ENCODE measurements at places on chromosomes 11 and 22. TPM values are rescaled to one million over a fixed set of nuclear protein-coding genes. Genes with fewer than 3 reads are reported as not detected.

C11orf65 gene
- not detected for total RNA-seq

SAA2 gene
- 515 TPM for total RNA-seq

APOL4 gene
- total RNA-seq: 0.31 TPM

JAML gene
- 16.5 TPM for total RNA-seq
